ENCODE measurements at places on chromosomes 13 and 19.

DNA sequence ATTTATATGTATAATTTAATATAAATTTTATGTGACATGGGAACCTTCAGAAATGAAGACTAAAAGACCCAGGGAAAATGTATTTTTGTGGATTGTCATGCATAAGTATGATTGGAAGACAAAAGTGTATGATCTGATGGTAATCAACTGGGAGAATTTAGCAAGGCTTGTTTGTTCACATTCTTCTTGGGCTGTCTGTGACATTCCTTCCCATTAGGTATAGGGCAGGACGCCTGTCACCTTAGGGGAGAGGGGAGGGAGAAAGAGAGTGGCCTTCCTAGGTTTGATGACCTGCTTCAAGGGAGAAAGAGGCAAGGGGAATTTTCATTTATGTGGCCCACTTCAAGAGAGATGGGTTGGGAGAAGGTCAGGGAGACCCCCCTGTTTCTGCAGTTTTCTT lies 22.4 kb downstream of the PIBF1 start:
- DNase-seq = no peak

DNA sequence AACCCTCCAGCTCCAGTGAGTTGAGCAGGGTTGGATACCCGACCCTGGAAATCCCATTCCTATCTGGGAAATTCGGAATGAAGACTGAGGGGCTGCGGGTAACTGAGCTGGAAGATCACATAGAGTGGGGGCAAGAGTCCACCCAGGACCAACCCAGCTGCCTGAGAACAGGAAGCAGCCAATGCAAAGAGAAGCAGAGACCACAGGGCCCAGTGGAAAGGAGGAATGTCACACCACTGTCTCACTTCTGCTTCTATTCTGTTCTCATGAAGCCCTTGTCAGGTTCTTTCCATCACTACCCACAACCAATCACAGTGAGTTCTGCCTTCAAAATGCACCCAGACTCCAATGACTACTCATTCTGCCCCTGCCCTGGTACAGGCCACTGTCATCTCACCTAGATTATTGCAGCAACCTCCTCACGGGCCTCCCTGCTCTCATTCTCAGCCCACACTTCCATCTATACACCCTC lies 15.3 kb downstream of the DYRK1B start:
- no peak for DNase-seq

DNA sequence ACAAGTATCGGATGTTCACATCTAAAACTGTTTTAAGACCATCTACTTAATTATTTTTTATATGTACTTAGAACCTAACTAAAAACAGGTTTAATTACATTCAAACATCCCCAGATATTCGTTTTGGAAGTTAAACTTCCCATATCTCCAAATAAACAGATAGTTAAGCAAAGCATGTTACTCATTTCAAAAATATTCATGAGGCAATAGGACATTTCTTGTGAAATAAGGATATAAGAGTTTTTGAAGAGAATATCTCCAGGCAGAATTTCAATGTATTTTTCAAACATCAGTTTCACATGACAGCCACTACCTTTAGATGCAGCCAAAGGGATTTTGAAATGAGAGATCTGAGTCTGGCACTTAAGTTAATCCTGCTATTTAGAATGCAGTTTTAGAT lies 697.5 kb downstream of the SLITRK1 start:
- no peak for DNase-seq

- no peak for DNase-seq
These were observed 36.7 kb upstream of the CD33 start for GRCh38 chr19:51188227-51188559.

DNA sequence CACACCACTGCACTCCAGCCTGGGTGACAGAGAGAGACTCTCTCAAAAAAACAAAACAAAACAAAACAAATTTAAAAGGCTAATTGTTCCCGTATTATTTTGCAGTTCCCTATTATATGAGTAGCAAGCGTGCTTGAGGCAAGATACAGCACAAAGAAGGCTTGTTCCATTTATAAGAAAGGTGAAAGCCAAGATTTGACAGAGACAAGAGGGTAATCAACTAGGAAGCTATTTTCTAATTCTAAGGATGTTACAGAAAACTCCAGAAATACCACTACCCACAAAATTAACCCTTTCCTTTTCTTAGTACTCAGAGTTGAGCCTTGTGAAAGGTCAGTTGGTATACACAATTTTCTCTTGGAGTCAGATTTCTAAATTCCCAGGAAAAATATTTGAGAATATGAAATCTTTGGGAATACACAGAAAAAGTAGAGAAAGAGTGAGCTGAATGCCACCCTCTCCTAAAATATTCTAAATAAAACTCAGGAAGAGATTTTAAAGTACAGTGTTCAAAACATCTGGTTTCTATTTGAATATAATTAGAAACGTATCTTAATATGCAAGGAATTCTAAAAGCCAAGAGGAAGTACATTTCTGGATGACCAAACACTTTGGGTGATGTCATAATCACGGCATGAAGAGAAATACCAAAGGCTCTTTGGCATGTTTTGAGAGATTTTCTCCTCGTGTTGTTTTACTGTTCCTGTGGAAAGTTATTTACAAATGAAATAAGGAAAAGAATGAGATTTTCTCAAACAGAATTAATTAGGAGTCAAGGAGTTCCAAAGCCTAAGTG lies 63.0 kb upstream of the FLT1 start:
- DNase-seq = no peak
